ENCODE measurements at places on chromosomes 2 and 18.

GRCh38 chr2:69518841-69519240, 81.6 kb upstream of the NFU1 start:
- no peak for DNase-seq

DNA sequence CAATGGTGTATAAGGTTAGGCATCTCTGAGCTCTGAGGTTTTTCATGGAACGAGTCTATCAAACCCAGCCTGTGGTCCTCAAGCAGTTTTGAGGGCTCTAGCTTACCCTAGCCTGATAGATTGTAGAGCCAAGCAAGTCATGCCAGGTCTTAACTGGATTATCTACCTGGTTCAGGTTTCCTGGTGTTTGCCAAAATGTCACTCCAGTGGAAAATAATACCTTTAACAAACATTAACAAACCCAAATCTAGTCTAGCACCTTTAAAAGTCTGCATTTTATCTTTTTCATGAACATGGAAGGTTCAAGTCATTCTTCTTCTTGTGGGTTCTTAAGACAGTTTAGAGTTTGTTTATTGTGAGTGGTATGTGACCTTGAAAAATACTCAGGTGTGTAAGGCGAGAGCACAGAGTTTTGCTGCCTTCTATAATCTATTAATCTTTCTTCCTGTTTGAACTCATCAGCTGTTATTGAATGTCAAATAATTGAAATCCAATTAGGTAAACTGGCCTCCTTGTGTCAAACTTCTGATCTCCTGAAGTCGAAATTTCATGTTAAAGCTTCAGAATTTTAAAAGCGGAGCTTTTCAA, 13.4 kb upstream of the ADGRF3 start:
- DNase-seq = no peak

- no peak for DNase-seq
These were observed 3.6 kb downstream of the LRRTM1 start for GRCh38 chr2:80300954-80301353.

DNA sequence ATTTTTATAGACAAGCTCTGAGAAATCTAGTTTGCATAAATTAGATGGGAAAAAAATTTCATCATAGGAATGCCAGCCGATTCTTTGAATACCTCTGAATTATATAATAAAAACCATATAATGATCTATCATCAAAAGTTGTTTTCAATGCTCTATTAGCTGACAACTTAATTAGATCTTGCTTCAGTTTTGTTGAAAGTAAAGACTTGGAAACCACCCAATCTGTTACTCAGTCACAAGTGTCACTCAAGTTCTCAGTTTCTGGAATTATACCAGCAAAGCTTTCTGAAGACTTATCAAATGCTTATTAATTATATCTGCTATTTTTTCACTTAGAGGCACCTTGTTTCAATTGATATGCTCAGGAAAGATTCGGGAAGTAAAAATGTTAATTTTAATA, 17.4 kb upstream of the TP53I3 start:
- DNase-seq = no peak

GRCh38 chr2:187976259-187976985, 315.3 kb upstream of the GULP1 start:
- DNase-seq = no peak

DNA sequence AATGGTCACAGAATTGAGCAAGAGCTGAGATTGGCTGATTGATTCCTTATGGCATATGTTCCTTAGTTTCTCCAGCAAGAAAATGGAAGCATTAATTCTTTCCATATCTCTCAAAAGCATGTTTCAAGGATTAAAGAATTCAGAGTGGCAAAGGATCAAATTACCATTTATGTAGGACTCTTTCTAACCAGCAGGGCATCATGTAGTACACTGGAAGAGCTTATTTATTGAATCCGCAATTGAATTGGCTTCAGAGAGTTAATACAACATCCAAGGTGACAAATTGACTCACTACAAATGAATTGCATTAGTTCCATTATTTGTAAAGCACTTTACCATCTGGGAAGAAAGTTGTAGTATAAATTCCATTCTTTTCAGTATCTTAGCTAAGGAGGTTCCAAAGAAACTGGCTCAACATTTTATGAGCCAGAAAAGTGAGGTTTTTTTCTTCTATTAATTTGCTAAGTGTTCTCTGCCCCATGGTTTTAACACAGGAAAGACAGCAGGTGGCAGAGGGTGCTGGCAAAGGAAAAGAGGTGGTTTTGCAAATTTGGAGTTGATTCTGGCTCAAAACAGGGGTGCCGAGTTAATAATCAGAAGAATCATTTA, 409.9 kb downstream of the MTX2 start:
- no peak for DNase-seq

DNA sequence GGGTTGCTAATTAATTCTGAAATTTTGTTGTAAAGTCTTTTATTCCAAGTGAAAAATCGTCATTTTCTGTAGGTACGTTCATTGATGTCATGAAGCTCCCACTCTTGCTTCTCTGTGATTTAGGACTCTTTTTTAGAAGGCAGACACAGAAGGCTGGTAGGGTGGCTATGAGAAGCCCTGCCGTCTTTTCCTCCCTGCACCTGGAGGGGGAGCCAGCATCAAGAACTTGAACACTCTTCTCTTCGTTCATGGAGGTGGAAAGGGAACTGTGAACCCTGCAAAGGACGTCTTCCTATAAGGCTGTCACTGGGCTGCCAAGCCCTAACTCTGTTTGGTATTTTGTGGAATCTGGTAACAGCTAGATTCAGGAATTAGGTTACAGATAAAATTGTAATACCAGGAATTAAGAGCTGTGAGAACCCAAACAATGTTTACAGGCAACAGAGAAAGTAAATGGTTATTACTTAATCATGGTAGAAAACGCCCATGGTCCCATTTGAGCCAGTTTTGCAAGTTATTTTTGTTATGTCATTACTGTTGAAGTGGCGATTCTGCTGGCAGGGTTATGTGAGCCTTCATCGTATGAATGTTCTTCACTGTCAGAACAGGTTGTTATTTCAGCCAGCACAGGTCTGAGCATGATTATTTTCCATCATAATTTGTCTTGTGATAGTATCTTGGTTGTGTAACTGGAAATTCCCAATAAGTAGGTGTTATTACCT, 112.2 kb downstream of the OSBPL6 start:
- peak; percentile 84 for DNase-seq

- DNase-seq = no peak
These were observed 66.5 kb downstream of the PXDN start for GRCh38 chr2:1677821-1678165.

- no peak for DNase-seq
These were observed 34.7 kb downstream of the LPIN2 start for GRCh38 chr18:2978208-2978607.

DNA sequence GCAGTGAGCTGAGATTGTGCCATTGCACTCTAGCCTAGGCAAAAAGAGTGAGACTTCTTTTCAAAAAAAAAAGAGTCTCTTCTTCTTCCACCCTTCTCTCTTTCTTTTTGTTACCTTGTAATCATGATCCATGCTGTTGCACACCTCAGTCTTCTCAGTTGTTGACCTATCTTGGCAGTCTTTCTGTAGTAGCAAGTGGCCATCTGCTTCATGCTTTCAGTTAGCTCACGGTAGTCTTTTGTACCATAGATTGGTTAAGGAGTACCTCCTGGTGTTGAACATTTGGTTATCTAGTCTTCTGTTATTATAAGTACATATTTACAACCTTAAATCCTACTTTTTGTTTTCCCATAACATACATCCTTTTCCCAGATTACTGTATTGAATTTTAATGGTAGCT, 3.1 kb downstream of the GORASP2 start:
- DNase-seq = no peak

DNA sequence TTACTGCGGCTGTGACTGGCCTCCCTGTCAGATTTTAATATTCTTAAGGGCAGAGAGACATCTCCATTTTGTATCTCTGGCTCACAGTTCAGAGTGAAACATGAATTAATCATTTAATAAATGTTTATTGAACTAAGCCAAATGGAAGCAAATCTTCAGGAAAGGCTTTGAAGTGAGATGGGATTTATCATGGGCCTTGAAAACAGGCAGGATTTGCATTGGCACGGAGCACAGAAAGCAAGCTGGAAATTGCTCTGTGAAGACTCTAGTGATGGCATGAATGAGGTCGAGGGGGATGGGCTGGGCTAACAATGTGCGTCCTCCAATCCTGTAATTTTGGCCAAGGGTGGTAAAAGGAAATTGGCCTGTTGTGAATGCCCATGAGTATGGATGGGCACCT, 369.8 kb upstream of the SOX11 start:
- no peak for DNase-seq

- DNase-seq = peak; percentile 78
These were observed 4.2 kb upstream of the HOXD13 start for GRCh38 chr2:176088048-176088936.

- no peak for DNase-seq
These were observed 38.0 kb downstream of the HJURP start for GRCh38 chr2:233816334-233816733.

- DNase-seq = no peak
These were observed 789.6 kb upstream of the SLC8A1 start for GRCh38 chr2:41241325-41242000.

- DNase-seq = no peak
These were observed 1853.7 kb upstream of the CELF4 start for GRCh38 chr18:39419315-39419714.

- DNase-seq = no peak
These were observed 93.8 kb downstream of the LYPD6B start for GRCh38 chr2:149132339-149132738.

GRCh38 chr2:73908689-73909652, 16.2 kb downstream of the ACTG2 start:
- no peak for DNase-seq

DNA sequence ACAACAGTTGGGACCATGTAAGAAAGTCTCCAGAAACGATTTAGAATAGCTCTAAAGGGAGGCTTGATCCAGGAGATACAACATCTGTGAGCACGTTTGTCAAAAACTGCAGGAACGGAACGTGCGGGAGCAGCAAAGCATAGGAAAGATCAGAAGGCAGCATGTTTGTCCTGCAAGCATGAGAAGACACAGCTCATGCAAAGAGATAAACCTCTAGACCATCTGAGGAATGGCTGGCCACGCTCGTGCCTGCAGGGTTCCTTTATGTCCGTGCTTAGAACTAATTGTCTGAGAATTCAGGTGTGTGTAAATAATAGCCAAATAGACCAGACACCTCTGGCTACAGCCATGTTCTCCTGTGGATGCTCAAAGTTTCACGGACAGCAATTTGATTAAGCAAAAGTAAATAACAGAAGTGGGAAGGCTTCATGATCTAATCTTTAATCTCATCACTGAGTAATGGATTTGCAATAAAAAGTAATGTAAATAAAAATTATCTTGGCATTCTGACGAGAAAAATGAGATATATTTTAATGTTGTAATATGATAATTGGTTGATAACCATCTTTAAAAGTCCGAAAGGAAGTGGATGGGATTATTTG, 534.8 kb upstream of the CDH7 start:
- no peak for DNase-seq

GRCh38 chr2:208643145-208643544, 236.6 kb downstream of the PTH2R start:
- no peak for DNase-seq

- DNase-seq = no peak
These were observed 262.9 kb downstream of the BCL11A start for GRCh38 chr2:60290509-60290908.

- DNase-seq = no peak
These were observed 47.8 kb upstream of the ZEB2 start for GRCh38 chr2:144567745-144568144.
